ENCODE measurements at places on chromosomes 13 and 19.

- DNase-seq = no peak
These were observed 106.7 kb downstream of the RAP2A start for GRCh38 chr13:97540696-97541095.

DNA sequence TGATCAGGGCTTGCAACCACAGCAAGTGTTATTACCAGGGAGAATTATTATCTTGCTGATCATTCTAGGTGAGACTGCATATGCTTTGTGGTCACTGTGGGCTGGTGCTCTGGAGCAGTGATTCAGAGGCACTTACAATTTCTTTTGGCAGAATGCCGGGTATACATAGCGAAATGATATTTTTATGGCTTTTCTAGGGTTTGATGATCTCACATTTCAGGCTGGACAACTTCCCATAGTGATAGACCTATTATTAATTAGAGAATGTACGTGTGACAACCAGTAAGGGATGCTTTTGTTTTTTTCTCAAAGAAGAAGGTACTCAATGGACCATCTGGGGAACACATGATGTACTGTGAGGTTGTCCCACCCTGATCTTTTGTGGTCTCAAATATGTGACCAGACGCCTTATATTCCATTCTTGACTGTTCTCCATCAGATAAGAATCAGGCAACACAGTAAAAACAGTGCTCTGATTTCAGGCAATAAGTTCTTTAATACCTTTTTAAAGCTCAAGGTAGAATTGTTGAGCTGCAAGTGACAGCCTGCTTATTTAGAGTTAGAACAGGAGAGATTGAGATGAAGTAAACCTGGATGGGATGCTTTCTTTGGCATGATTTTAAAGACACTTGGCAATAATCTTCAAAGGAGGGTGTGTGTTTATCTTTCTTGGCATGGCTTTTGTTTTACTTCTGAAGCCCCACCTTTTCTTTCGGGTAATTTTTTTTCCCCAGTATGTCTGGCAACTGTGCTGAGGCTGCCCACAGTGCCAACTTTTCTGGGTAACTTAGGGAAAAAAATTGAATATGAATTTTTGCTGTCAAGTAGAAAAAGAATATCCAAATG is 27.4 kb upstream of the SCEL start:
- no peak for DNase-seq

DNA sequence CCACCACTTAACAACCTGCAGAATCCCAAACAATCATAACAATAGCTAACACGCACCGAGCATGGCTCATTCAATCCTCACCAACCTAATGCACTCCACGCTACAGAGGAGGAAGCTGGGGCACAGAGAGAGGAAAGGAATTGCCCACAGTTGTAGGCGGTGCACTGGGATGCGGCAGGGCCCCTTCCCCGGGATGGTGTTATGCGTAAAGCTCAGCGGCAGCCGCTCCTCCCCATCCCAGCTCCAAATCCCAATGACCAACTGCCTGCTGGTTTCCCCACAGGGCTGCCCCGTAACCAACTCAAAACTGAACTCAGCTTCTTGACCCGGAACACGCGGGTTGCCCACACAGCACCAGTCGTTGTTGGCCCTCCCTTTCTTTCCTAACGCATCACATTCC is 42.2 kb downstream of the SERP2 start:
- no peak for DNase-seq

DNA sequence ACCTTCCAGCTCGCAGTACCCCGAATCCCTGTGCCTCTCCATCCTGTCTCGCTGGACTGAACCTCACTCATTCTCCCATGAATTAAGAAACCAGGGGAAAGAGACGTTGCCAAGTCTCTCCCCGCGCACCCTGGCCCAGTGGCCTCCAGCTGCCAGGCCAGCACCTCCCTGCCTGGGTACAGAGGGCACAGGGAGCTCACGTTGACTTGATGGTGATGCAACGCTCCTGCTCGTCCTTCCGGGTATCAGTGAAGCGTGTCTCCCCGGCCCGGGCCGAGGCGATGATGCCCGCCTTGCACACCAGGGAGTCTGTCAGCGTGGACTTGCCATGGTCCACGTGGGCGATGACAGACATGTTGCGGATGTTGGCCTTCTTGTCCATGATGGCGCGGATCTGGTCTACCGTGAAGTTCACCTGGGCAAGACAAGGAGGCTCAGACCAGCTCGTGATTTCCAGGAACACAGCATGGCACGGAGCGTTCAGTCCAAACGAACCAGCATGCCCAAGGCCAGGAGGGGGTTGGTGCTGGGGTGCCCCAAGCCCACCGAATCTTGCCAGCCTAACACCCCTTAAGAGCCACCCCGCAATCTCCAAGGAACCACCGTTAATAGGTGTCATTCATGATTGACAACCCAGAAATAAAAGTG is 1.2 kb downstream of the EEF2 start:
- DNase-seq = no peak

DNA sequence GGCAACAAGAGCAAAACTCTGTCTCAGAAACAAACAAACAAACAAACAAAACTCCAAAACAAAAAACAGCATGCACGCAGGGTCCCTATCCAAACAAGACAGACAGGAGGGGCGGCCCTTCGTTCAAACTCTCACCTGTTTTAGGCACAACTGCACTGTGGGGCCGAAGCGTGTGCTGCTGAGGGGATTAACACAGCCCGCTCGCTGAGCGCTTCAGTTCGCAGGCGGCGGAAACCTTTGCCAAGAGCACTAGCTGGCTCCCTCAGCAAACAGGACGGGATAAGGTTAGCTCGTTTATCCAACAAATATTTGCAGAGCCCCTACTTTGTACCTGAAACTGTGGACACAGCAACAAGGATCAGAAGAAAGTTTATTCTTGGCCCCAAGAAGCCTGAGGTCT is 1.6 kb upstream of the ADPRHL1 start:
- DNase-seq = no peak

GRCh38 chr13:50235604-50236342 is 220.5 kb downstream of the KCNRG start:
- DNase-seq = no peak

DNA sequence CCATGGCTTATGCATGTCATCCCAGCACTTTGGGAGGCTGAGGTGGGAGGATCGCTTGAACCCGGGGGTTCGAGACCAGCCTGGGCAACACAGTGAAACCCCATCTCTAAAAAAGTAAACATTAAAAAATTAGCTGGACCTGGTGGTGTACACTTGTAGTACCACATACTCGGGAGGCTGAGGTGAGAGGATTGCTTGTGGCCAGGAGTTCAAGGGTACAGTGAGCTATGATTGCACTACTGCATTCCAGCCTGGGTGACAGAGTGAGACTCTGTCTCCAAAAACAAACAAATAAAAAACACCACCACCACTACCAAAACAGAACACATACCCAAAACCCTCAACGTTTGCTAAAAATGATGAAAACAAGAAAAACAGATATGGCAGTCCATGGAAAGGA is 15.9 kb downstream of the FBXO17 start:
- DNase-seq = no peak

GRCh38 chr13:49749848-49750247 is 42.6 kb downstream of the KPNA3 start:
- no peak for DNase-seq

Measured in iPS DF 6.9 (cell line).